Cortex of kidney (tissue), 1 donor: ENCODE measurements at places on chromosomes 16 and 17.

DNA sequence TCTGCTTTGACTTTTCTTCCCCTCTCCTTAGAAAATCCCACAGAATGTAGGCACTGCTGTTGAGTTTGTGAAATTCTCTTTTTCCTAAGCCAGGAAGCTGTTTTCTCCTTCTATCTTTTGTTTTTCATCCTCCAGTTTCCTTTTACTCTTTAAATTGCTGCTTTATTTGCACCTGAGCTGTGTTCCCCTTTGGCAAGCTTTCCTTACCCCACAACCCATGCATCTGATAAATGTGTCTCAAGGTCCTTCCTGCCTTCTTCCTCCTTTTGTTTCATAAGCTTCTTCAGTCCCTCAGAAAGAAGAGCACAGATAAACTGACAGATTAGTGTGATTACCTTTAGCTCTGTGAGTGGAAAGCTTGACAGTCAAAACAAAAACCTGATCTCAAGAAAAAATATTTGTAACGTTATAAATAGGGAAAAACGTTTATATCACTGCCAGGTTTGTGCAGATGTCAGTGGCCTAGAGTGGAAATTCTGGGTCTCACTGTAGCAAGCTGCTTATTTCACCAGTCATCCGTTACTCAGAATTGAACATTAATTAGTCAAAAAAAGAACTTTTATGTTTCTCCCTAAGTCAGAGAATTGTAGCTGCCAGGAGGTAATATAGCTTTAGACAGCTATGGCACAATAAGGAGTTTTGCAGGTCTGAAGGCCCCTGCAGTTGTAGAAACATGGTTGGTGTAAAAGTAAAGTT lies 23.6 kb downstream of the GSDMB start:
- no peak for DNase-seq

- no peak for DNase-seq
Observed at GRCh38 chr17:30132615-30133014, 16.0 kb downstream of the NSRP1 start.

GRCh38 chr16:19167710-19168370 lies at the start of gene SYT17:
SYT17 (plus strand) TSS chr16:19168240; CDS start chr16:19168647, 407 bp downstream.
- no peak for DNase-seq

DNA sequence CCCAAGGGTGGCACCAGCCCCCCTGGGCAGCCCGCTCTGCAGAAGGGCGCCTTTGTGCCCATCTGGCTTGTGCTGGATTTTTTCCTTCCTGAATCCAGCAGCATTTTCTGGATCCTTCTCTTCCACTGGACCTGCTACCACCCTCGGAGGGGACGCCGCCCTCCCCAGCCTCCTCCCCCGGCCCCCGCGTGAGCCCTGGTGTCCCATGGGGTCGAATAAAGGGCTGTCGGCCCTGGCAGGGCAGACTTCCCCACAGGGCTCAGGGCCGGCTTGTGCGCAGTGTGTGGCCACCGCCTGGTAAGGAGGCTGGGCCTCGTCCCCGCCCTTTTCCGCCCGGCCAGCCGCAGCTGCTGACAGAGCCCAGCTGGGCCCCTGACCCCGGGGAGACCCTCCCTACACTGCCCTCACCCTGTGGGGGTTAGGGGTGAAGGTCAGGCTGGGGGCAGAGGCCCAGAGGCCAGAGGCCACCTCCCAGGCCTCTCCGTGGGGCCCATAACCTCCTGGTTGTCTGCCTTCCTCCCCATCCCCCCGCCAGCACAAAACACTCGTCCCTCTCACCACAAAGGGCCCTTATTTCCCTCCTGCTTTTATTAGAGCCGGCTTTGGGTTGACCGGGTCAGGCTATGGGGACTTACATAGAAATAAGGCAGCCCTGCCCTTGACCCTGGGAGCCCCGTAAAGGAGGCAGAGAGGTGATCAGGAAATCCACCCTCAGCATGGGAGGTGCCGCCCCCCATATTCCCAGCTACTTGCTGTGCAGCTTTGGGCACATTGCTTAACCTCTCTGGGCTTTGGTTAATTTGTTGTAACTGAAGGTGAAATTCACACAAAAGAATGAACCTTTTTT lies 179.3 kb upstream of the CIBAR2 start:
- DNase-seq, result no peak

GRCh38 chr16:4790871-4791270 lies 2.7 kb upstream of the SEPTIN12 start:
- no peak for DNase-seq

- no peak for DNase-seq
Observed at GRCh38 chr17:34218748-34219147, 36.3 kb upstream of the CCL2 start.

DNA sequence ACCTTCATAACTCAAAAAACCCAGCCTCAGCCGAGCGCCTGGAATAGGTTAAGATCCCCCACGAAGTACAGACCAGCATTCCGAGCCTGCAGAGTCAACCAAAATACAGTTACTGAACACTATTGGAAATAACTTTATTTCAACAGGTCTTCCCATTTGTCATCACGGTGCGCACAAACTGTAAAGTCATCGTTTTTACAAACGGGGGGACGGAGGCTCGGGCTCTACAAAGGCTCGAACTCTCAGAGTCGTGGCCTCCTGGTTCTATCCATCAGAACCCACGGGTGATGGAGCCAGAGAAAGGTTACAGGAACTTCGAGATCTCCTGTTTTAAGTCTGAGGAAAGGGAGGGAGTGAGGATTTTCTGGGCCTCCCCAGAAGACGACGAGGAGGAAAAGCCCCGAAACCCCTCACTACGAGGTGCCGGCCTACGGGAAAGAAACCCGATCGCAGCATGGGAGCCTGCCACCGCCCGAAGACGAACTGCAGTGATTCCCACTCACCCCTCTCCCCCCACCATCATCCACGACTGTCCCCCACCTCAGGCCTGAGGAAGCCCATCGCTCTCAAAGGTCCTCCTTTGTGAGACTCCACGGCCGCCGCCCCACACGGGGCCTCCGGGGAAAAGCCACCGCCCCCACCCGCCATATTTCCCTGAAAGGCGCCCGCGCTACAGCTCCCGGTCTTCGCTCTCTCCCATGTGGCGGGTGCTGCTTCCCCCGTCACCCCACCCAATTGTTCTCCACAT lies 917 bp downstream of the YWHAE start:
- no peak for DNase-seq

DNA sequence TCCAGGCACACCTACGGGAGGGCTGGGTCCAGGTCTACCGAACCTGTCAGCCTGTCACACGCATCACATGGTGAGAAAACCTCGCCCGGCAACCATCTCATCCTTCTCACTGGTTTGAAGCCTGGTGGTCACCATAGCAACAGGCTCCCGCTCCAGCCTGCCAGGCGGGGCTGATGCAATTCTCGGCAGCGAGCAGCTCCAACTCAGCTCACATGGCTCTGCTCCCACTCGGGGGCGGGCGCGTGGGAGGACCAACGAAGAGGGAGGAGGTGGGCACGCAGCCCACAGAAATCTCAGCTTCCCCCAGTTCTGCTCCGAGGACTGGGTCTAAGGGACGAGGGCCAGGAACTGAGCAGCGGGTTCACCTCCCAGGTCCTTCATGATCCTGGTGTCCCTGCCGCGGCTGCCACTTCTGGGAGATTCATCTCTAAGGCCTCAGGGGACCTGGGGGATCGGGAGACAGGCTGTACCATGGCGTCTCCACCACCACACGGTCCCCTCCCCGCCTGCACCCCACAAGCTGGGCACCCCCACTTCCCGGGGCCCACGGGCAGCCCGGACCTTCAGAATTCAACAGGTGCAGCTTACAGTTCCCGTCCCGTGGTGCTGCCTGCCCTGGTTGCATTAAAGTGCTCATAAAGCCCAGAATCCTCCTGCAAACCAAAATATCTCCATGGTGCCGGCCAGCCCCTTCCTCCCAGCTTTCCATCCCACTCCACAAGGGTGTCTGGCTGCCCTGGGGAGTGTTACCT lies 25.8 kb downstream of the ABR start:
- no peak for DNase-seq

DNA sequence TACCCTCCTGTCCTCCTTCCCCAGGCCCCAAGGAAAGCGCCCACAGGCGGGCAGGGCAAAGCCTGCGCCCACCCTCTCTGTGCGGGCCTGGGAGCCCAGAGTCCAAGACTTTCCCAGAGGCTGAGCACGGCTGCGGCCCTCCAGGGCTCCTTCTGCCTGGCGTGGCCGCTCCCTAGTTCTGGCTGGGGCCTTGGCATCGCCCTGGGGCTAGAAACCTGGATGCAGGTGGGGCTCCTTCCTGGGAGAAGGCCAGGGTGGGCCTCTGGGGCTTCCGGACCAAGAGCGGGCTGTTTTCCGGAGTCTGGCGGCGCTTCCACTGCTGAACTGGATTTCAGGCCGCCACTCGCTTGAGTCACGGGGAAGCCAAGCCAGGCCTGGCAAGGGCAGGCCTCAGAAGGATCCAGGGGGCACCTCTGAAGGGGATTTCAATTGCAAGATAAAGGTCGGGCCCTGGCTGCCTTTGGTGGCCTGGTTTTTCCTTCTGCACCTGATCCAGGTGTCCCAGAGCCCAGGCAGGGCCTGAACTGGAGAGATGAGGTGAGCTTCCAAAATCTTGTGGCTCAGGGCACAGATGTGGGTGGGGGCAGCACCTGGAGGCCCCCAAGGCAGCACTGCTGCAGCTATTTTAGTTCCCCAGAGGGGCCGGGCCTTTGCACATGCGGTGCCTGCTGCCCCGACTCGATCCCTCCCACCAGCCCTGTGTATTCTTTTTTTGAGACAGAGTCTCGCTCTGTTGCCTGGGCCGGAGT lies 227.4 kb downstream of the MRTFB start:
- DNase-seq, result no peak

DNA sequence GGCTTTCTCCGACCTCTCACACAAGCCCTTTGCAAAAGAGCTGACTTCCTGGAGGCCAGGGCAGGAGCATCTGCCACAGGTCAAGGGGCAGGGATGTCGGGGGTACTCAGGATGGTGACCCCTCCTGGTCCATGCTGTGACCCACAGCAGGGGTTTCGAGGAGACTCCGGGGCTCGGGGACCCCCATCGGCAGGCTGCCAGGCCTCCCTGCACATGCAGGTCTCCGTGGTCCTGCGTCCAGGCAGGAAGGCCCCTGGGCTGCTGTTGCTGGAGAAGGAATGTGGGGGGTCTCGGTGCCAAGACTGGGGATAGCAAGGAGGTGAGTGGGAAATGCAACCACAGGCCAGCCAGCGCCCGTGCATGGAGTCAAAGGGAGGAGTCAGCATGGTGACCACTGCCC lies 11.6 kb downstream of the NATD1 start:
- no peak for DNase-seq

GRCh38 chr17:16129441-16130205 lies 85.7 kb downstream of the NCOR1 start:
- DNase-seq, result no peak

GRCh38 chr16:5065326-5065725 lies 430 bp downstream of the C16orf89 start:
- DNase-seq, result no peak

GRCh38 chr16:68183046-68183445 lies 52.9 kb downstream of the ESRP2 start:
- DNase-seq, result no peak

- DNase-seq, result no peak
Observed at GRCh38 chr17:74342224-74342623, 16.2 kb downstream of the KIF19 start.

GRCh38 chr16:87723226-87723623 lies 42.6 kb downstream of the KLHDC4 start:
- DNase-seq, result no peak

- no peak for DNase-seq
Observed at GRCh38 chr16:21650521-21650920, 1.9 kb downstream of the IGSF6 start.

DNA sequence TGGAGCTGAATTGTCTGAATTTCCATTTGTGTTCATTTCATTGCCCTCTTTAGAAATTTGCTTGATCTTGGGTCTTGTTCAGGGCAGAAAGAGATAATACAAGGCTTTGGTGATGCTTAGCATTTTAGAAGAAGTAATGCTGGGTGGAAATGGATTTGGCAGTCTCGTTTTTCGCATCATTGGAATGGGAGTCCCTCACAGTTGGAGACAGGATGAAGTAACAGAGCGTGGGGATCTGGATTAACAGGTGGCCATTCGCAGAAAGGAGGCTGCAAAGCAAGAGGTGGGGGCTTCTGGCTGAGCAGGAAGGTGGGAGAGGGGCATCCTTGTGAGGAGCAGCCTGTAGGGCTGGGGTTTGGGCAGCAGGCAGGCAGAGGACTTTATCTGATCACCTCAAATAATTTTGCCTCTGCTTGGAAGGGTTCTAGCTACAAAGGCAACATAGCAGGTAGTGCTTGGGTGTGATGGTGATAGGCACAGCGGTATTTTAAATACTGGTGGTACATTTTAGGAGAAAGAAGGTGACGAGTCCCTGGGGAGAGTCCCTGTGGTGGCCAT lies 17.0 kb downstream of the KSR1 start:
- DNase-seq, result no peak

- no peak for DNase-seq
Observed at GRCh38 chr16:75576384-75576811, 10.2 kb downstream of the GABARAPL2 start.

GRCh38 chr17:60345233-60345632 lies 46.7 kb downstream of the USP32 start:
- DNase-seq, result no peak

DNA sequence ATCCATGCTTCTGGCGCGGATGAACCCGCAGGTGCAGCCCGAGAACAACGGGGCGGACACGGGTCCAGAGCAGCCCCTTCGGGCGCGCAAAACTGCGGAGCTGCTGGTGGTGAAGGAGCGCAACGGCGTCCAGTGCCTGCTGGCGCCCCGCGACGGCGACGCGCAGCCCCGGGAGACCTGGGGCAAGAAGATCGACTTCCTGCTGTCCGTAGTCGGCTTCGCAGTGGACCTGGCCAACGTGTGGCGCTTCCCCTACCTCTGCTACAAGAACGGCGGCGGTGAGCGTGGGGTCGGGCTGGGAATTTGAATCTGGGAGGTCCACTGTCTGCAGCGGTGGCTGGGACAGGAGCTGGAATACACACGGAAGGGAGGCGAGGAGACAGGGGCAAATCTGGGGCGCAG lies 904 bp downstream of the SLC6A2 start:
- DNase-seq, result no peak

- DNase-seq, result no peak
Observed at GRCh38 chr17:21212826-21213637, 929 bp downstream of the TMEM11 start.

DNA sequence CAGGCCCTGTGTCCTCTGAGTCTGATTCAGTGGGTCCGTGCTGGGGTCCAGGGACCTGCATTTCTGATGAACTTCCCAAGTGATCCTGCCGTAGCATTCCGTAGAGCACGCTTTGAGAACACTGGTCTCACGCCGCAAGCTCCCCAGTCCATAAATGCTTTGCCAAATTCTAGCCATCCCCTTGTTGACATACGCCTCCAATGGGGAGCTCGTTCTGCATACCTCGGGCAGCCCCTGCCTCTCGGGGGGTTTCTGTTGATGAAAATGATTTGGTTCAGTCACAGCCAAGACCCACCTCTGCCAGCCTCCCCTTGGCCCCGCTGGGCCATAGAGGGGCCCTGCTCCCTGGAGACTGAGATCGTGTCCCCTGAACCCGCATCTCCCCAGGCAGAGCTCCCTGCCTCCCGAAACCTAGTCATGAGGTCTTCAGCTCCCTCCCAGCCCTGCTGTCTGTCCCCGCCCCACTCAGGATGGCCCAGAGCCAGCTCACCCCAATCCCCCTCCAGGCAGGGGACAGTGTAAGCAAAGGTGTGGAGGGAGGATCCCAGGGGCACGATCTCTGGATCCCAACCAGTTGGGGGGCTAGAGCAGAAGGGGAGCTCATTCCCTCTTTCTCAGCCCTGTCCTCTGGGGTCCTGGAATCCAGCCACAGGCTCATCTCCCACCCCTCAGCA lies 16.2 kb upstream of the SPNS2 start:
- DNase-seq, result no peak
